ENCODE measurements at places on chromosomes 11 and 22. TPM values are rescaled to one million over a fixed set of nuclear protein-coding genes. Genes with fewer than 3 reads are reported as not detected.

Gene TMPRSS13
- 4.0 TPM for total RNA-seq

DNA sequence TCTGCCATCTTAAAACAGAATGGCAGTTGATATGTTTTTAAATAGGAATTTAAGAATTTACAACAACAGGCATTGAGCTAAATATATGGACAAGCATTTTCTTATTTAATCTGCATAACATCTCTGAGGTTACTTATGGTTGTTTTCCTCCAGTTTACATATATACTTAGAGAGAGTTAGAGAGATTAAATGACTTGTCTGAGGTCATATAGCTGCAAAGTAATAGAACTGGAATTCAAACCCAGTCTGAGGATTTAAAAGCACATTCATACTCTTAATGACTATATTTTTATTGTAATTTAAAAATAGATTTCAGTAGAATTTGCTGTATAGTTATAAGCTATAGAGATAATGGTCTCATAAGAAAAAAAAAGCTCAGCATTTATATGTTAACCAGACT lies 81.4 kb upstream of the GRIK4 start:
- no peaks in the 10 kb centered on the region for H3K27me3 ChIP-seq
- no peak overlapping the region for H3K27ac ChIP-seq
- no peaks in the 10 kb centered on the region for H3K36me3 ChIP-seq
- peaks cover 16% of the 10 kb centered on the region for H3K4me1 ChIP-seq

- no peak overlapping the region for H3K27ac ChIP-seq
- no peaks in the 10 kb centered on the region for H3K4me1 ChIP-seq
- H3K36me3 ChIP-seq = no peaks in the 10 kb centered on the region
- H3K27me3 ChIP-seq = no peaks in the 10 kb centered on the region
- no peak overlapping the region for H3K4me3 ChIP-seq
Measured at GRCh38 chr11:126823274-126823673, 177.3 kb downstream of the KIRREL3 start.

- H3K27ac ChIP-seq = no peak overlapping the region
- H3K36me3 ChIP-seq = peaks cover 77% of the 10 kb centered on the region
- peaks cover 14% of the 10 kb centered on the region for H3K4me1 ChIP-seq
- no peaks in the 10 kb centered on the region for H3K27me3 ChIP-seq
- no peak for DNase-seq
Measured at GRCh38 chr22:38730411-38730871, 24.7 kb downstream of the GTPBP1 start.

GRCh38 chr11:57392066-57392762 lies 1.8 kb upstream of the PRG2 start:
- no peak overlapping the region for H3K4me3 ChIP-seq
- H3K27me3 ChIP-seq = no peaks in the 10 kb centered on the region
- no peaks in the 10 kb centered on the region for H3K4me1 ChIP-seq
- no peak overlapping the region for H3K27ac ChIP-seq
- DNase-seq = no peak

Measured in CD4-positive, alpha-beta memory T cell (primary cell).